ENCODE measurements at places on chromosomes 13 and 19.

DNA sequence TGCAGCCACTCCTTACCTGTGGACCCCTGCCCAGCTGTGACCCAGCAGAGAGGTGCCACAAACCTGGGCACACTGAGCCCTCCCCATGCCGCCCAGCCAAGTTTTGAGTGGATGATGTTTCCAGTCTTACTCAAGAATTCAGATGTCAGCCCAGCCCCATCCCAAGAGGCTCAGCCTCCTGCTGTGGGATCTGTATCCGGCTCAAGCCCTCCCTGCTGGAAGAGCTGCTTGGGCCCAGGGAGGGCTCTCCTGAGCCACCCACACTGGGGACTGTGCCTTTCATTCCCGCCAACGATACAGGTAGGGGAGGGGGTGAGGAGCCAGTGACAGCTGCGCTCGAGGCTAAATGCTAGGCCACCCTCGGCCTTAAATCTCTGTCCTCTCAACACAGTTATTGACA, 5.9 kb upstream of the SLC7A9 start:
- no peak for DNase-seq

GRCh38 chr13:25979371-25979770, 72.4 kb downstream of the SHISA2 start:
- no peak for DNase-seq

GRCh38 chr19:310141-310651, 19.0 kb upstream of the PLPP2 start:
- no peak for DNase-seq

DNA sequence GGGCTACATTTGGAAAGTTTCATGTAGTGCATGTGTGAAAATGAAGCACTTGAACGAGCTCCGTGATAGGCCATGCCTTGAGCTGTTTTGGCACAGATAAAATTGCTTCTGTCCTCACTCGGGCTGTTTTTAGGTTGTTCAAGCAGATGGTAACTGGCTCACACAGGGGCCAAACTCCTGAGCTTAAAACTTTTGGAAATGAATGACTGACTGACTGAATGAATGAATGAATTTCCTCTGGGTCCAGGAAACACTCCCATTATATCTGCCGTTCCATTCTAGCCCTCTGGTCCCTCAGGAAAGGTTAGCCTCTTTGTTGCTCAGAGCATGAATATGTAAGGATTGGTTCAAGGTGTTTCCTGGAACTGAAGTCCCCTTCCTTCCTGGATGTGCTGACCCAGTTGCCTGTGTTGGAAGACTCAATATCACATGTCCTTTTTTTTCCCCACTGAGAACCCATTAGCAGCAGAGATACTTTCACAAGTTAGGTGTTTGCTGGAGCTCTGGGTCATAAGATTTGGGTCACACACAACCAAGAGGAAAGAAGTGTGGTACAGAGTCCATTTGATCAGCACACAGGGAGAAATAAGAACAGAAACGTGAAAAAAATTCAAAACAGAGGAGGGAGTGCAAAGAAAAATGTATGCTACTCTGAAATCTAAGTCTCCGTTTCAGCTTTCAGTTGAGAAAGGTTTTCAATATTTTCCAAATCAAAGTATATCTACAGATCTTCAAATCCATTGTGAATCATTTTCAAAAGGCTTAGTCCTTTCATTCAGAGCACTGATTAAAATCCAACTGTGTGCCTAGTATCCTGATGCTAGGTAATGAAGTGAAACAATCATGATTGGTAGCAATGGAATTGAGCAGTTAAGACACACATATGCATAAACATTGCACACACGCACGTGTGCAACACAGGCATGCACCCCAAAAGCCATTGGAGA, 18.9 kb downstream of the MBNL2 start:
- no peak for DNase-seq

- no peak for DNase-seq
Measured at GRCh38 chr13:110047496-110047895, 259.5 kb downstream of the COL4A1 start.

GRCh38 chr13:40141859-40142555, 486.5 kb downstream of the COG6 start:
- DNase-seq: no peak

- DNase-seq: no peak
Measured at GRCh38 chr13:93953841-93954240, 525.6 kb downstream of the DCT start.

- DNase-seq: no peak
Measured at GRCh38 chr13:72205773-72206172, 338.8 kb upstream of the DACH1 start.

GRCh38 chr13:61029064-61029463, 386.6 kb downstream of the PCDH20 start:
- DNase-seq: no peak

DNA sequence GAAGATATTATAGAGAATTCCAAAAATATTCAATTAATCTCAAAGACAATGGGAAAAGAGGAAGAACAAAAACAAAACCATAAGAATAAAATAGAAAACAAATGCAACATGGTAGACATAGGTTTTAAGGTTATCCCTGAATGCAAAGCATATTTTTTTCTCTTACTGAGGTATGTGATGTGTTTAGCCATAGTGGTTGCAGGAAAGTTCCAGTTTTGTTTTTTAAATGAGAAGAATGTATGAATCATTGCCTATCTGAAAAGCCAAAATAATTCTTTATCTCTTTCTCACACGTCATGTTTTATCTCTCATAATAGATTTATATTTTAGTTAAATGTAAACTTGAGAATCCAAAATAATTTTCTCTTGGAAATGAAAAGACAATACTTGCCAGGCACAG, 2591.7 kb upstream of the PCDH20 start:
- DNase-seq: no peak

GRCh38 chr13:86737334-86737932, 933.7 kb upstream of the SLITRK5 start:
- DNase-seq: no peak

- no peak for DNase-seq
Measured at GRCh38 chr13:98444381-98444780, 132.5 kb downstream of the STK24 start.

DNA sequence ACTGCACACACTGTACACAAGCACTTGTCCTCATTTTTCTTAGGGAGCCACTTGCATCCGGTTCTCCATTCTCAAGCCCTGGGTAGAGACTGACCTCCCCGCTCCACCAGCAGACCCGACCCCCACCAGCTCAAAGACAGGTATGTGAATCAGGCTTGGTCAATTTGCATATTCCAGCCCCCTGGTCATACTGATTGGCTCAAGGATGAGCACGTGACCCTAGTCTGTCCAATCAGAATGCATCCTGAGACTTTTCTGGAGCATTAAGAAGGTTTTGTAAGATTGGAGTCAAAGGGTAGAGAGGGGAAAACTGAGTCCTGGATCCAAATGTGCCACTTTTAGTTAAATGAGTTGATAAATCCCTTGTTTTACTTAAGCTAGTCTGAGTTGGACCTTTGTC, 34.1 kb downstream of the NOTCH3 start:
- DNase-seq: no peak

- no peak for DNase-seq
Measured at GRCh38 chr19:2064788-2065524, 13.9 kb upstream of the MKNK2 start.

GRCh38 chr13:97911311-97912138, 42.0 kb upstream of the IPO5 start:
- no peak for DNase-seq

DNA sequence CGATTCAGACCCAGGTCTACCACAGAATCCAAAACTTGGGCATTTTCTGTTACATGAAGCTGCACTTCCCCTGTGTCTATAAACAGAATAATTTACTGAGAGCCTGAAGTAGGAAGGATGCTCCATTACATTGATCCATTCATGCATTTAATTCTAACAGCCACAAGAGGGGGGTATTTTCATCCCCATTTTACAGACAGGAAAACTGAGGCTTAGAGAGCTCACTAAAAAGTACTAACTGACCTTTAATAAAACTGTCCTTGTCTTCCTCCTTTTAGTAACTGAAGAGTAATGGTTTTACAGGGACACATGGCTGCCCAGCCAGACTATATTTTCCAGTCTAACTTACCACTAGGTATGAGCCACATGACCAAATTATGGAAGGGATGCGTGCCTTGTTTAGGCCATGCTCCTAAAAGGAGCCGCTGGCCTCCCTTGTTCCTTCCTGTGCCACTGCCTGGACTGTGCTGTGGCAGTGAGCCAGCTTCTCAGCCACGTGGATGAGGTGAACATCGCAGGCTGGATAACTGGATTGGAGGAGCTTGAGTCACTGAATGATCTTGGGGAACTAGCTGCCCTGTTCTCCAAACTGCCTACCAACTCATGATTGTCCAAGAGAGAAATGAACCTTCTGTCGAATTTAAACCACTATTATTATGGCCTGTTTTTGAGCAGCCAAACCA, 108.3 kb downstream of the DOCK9 start:
- no peak for DNase-seq

- no peak for DNase-seq
Measured at GRCh38 chr13:52164989-52165388, 5.6 kb upstream of the NEK3 start.
